ENCODE measurements at places on chromosomes 16 and 17.

DNA sequence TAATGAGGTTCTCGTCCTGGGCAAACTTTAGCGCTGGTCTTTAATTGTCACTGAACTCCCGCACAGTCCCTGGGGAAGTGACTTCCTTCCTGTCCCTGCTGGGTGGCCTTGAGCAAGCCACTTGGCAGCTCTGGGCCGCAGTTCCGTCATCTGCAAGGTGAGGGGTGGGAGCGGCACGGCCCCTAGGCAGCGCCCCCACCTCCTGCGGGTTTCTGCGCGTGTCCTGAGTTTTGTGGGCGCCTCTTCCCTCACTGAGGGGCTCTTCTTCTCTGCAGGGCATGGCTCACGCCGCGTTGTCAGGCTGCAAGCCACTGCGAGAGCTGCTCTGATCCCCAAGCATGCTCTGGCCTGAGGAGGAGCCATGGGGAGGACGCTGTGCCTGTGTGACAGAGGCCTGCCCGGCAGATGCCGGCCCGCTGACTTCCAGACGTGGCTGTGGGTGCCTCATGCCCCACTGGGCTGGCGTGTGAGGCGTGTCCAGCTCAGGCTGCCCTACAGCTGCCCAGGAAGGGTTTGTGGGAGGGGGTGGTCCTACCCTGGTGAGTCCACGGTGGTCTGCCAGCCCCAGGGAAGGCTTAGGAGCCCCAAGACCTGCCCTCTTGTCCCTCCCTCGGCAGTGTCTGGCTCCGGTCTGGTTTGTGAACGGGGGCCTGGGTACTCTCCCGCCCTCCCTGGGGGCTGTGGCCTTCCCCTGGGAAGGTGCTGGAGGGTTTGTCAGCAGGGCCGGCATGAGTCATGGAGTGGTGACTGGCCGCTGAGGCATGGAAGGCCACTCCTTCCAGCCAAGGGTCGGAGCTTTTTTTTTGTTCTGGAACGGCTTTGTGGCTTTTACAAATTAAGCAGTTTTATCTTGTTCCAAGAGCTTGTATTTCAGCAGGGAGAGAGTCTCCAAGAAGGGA is 182.0 kb downstream of the SEC14L1 start:
- DNase-seq = no peak

- DNase-seq = no peak
These were observed 2.9 kb downstream of the CLEC16A start for GRCh38 chr16:10947211-10947787.

- DNase-seq = no peak
These were observed 9.2 kb upstream of the MSLN start for GRCh38 chr16:751152-752006.

- DNase-seq = no peak
These were observed 25.6 kb upstream of the CES5A start for GRCh38 chr16:55900616-55901393.

GRCh38 chr17:61822326-61823285 is 40.7 kb downstream of the BRIP1 start:
- no peak for DNase-seq

DNA sequence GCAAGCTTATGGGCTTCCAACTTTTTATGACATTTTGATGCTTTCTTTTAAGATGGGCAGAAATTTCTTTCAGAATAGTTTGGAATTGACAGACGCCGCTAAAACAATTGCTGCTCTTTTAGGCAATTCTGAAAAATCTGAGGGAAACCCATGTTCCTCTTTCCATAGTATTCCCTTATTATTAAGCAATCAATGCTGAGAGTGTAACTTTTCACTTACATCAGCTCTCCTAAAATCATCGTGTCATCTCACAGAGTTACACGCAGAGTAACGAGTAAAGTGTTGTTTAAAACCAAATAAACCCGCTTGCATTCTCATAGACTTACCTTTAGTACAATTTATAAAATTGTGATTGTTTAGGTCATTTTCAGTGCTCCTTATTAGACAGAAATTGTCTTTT is 150.6 kb downstream of the MAF start:
- DNase-seq = no peak

GRCh38 chr16:53964145-53964790 is 260.3 kb downstream of the FTO start:
- DNase-seq = no peak

- no peak for DNase-seq
These were observed 6.3 kb upstream of the ERCC4 start for GRCh38 chr16:13913374-13914292.

GRCh38 chr16:53960050-53960812 is 256.3 kb downstream of the FTO start:
- no peak for DNase-seq

DNA sequence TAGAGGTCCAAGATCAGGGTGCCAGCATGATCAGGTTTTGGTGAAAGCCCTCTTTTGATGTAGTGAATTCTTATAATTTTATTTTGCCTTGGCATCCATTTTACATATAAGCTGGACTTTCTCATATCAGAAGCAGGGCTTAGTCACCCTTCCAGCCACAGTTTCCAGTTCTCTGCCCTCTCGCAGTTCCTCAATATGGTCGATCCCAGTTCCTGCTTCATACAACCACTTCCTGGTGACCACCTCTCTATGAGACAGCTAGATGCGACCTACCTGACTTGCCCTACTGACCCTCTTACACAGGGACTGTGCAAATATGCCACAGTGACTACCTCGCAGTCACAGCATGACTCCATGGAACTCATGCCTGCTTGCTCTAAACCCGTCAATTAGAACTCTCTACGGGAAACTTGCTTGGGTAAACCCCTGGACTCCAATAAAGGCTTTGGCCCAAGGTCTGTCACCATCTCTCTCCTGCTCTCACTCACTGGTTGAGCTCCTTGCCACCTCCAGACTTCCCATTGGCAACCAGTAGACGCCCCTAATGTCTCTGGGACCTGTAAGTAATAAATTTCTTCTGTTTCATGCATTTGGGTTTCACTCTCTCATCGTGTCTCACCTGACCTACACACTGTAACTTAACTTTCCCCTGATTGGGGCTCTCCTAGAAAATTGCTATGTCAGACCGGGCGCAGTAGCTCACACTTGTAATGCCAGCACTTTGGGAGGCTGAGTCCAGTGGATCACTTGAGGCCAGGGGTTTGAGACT is 21.4 kb downstream of the CD300LG start:
- no peak for DNase-seq

- DNase-seq = no peak
These were observed 66.4 kb downstream of the PRKCB start for GRCh38 chr16:23902034-23902747.

- DNase-seq = no peak
These were observed 1380.6 kb downstream of the CDH8 start for GRCh38 chr16:60655514-60656153.

- DNase-seq = no peak
These were observed 3.0 kb upstream of the ZNF213 start for GRCh38 chr16:3131755-3132377.

DNA sequence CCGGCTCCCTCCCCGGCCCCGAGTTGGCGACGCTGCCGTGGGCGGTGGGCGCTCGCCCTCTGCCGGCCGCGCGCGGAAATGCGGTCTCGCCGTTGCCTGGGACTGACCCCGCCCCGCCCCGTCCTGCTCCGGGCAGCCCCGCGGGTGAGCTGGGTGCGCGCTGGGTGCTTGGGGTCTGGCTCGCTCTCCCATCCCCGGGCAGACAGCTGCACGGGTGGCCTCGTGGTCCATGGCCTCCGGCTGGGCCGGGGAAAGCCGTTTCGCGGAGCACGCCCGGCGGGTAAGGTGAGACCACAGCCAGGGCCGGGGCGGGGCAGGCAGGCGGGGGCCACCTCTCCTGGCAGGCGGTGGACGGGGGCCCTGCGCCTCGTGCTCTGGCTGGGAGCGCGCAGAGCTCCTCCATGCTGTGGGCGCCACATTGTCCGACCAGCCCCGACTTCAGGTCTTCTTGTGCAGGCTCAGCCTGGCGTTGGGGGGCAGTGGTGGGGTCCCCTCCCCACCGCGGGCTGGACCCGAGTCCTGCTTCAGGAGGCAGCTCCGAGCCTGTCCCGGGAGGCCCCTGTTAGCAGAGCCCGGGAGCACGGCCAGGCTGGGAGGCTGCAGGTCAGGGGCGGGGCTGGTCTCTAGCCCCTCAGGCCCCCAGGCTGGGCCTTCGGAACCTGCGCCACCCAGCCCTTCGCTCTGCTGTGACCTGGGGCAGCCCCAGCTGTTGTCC is 7.0 kb upstream of the C1QTNF8 start:
- DNase-seq = peak; percentile 73

DNA sequence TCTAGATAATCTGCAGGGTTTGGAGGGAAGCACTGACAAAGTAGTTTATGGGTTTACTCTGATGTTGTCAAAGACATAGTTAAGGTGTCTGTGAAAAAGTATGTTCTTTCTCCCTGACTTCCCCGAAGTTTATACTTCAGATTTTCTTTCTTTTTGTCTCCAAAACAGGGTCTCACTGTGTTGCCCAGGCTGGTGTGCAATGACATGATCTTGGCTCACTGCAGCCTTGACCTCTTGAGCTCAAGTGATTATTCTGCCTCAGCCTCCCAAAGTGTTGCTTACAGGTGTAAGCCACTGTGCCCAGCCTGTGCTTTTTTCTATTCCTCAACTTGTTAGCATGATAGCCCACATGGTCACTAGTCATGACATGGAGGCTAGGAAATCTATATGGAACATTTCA is 20.9 kb downstream of the SF3B3 start:
- DNase-seq = no peak

DNA sequence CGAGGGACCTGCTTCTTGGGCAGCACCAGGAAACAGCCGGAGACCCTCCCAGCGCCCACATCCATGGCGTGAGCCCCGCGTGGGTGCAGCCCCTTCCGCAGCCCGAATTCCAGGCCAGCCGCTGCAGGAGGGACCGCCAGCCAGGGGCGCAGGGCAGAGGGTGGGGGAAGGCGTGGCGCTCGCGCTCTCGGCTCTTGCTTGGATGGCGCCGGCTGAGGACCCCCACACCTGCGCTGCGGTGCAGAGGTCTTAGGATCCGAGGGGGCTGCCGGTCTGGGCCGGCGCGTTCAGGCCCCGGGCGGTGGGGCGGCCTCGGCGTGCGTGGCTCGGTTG is 28.8 kb downstream of the ACTG1 start:
- no peak for DNase-seq

GRCh38 chr16:23514381-23515152 is 4.3 kb upstream of the GGA2 start:
- no peak for DNase-seq

DNA sequence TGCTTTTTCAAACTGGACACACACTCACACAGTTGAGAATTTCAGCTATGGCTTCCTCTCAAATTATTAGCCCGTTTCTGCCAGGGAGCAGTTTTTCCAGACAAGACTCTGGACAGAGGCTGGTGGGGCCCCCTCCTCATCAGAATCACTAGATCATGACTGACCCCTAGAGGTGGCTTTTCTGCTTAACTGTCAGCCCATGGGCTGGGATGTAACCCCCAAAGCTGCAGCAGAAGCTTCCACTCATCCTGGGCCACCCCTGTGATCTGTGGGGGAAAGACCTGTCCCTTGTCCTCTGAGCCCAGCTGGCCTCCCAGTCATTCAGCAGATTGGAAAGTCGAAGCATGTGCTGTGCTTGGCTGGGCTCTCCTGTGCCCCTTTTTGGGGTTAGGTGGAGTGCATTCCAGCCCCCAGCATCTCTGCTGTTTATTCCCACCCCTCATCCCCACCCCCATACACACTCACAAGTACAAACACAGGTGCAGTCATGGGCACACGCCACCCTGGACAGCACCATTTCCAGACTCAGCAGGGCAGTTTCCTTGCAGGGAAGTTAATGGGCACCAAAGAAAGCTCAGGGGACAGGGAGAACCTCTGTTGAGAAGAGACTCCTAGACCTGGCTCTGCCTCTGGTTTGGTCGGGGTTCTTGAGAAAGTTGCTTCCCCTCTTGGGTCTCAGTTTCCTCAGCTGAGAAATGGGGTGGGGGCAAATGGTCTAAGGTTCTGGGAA is 77.6 kb upstream of the RBL2 start:
- DNase-seq = no peak

- DNase-seq = no peak
These were observed 999.9 kb downstream of the KCNJ18 start for GRCh38 chr17:22692066-22692805.

DNA sequence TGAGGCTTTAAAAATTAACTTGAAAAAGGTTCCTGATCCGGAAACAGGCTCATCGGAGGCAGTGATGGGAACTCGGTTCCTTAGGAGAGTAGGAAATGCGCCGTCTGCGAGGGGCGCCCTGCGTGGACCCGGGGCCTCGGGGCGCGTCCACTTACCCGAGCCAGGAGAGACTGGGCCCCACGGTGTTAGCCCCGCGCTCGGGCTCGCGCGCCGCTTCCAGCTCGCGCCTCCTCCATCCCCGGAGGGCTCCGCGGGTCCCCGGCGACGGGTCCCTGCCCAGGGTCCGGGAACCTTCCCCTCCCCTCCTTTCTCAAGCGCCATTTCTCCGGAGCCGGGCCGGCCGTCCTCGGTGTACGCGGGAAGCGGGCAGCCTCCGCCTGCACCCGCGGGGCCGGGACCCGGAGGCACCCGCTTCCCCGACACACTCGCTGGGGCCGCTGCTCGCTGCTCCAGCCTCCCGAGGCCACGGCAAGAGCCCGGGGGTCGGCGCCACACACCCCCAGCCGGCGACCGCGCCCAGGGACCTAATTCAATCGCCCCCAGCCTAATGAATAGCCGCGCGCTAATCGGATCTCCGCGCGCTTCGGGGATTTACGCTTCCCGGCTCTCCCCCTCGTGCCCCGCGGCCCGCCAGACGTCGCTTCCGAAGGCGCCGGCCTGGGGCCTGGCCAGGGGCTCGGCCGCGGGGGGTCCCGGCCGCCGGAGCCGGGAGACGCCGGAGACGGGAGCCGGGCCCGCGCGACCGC is 2.2 kb upstream of the BAHCC1 start:
- no peak for DNase-seq

GRCh38 chr16:51989637-51990230 is 557.2 kb downstream of the TOX3 start:
- no peak for DNase-seq

- peak; percentile 60 for DNase-seq
These were observed 43.8 kb downstream of the DNAJA2 start for GRCh38 chr16:46929378-46930332.

GRCh38 chr17:76926237-76926866 is 58.1 kb downstream of the MGAT5B start:
- DNase-seq = no peak

DNA sequence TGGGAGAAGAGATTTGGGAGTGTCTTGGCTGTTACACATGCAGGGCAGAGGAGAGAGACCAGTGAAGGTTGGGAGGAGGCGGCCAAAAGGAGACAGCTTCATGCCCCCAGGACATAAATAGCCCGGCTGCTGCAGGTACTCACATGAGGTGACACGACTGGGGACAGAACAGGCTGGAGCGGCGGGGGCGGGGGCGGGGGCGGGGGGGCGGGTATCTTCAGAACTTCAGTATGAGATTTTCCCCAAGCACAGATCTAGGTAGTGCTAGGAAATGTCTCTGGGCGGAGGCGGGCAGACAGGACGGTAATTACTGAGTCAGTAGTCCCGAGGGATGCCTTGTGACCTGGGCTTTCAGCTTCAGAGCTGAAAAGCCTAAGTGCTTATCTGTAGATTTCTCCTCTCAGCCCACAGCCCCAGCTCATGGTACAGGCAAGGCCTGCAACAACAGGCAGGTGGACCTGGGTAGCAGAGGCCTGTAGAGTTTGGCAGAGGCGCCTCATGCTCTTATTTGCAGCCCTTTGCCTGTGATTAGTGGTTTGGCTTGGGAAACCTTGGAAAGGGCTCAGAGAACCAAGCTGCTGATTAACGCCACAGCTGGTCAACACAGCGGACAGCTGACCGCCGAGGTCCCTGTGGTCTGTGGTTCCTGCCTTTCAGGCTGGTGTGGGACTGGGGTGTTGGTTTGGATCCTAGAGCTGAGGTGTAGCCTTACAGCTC is 24.5 kb downstream of the UNK start:
- DNase-seq = no peak

GRCh38 chr16:58730724-58731370 is 3.3 kb downstream of the GOT2 start:
- DNase-seq = no peak

- no peak for DNase-seq
These were observed 4.7 kb downstream of the SPN start for GRCh38 chr16:29667755-29668154.

Measured in T-helper 17 cell (primary cell).